RWPE2 (cell line): ENCODE measurements at places on chromosomes 11 and 22.

DNA sequence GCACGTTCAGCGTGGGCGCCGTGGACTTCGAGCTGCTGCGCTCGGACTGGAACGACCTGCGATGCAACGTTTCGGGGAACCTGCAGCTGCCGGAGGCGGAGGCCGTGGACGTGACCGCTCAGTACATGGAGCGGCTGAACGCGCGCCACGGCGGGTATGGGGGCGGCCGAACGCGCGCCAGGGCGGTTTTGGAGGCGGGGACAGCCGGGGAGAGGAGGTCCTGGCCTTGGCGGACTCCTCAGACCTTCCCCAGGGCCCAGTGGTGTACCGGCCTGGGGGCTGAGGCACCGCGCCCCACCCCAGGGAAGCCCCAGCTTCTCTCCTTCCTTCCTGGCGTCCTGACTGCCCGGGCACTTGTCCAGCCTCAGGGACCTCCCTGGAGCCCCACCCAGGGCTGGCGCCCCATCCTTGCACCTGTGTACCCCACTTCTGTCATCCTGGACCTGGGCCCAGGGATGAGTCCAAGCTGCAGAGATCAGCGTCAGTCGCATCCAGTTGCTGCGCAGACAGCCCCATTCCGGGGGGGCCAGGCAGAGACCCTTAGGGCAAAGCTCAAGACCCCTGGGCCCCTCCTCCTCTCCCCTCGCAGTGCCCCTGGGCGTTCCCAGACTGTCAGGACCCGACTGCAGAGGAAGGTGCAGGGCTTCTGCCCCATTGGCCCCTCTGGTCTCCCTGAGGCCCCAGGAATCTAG lies 8.0 kb downstream of the B4GALNT4 start:
- DNase-seq, result no peak

- no peak for DNase-seq
Observed at GRCh38 chr11:96744697-96745096, 354.9 kb downstream of the JRKL start.

DNA sequence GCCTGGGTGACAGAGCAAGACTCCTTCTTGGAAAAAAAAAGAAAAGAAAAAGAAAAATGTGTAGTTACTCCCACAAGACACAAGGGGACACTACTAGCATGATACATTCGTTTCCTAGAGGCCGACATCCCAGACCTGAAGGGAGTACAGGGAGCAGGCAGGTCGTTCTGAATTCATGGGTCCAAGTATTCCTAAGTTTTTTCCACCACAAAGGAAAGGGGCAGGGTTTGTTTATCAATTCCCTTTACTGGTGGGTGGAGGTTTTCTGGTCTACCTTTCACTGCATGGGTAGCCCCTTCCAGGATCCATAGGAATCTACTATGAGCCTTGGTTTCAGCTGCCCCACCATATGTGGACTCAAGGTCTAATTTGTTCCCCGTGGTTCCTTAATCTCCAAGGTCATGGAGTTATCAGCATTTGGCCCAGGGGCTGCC lies 11.8 kb downstream of the TIGD3 start:
- DNase-seq, result no peak

DNA sequence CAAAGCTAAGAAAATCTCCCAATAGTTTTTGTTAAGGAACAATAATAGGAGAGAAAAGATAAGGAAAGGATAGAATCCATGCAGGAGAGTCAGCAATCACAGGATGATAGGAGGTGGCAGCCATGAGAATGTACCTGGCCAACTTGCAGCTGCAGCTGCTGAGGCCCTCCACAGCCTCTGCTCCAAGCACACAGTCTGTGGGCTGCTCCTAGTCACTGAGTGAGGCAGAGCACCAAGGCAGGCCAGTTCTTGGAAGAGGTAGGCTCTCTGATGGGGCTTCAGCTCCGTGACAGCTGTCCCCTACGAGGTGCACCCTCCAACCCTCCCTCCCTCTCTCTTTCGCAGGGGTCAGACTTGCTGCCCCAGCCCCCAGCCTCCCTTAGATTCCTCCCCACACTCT lies 5.5 kb upstream of the KCNJ1 start:
- no peak for DNase-seq

- no peak for DNase-seq
Observed at GRCh38 chr22:24937114-24937513, 9.4 kb downstream of the LHFPL7 start.

GRCh38 chr11:19806251-19806650 lies 93.6 kb downstream of the NAV2 start:
- DNase-seq, result no peak

- no peak for DNase-seq
Observed at GRCh38 chr11:105489446-105489845, 120.4 kb upstream of the GRIA4 start.

DNA sequence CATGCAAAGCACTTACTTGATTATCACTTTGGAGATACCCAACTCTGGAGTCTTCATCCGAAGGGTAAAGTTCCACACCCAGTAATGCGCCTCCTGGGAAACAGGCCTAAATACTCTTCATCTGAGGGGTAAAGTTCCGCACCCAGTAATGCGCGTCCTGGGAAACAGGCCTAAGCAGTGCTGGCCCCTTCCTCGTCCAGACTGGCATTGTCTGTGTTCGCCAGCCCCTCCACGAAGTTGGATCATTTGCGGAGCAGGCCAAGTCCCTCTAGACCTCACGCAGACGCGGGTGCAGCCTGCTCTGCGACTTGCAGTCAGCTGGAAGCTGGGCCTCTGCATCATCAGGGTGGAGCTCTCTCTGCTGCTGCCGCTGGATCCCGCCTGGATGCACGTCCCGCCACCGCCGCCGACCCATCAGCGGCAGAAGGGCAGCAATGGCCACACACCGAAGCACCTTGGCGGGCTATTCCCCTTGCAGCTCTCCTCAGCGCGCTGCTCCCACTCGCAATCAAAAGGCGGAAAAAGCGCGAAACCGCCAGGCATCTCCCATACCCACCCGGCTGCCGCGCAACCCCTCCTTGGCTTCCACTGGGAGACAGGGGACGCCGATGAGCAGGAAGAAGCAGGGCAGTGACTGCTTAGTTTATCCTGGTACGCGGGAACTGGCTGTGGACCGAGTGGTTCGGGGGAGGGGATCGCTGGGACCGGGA lies 34.1 kb upstream of the GLYATL1 start:
- no peak for DNase-seq

DNA sequence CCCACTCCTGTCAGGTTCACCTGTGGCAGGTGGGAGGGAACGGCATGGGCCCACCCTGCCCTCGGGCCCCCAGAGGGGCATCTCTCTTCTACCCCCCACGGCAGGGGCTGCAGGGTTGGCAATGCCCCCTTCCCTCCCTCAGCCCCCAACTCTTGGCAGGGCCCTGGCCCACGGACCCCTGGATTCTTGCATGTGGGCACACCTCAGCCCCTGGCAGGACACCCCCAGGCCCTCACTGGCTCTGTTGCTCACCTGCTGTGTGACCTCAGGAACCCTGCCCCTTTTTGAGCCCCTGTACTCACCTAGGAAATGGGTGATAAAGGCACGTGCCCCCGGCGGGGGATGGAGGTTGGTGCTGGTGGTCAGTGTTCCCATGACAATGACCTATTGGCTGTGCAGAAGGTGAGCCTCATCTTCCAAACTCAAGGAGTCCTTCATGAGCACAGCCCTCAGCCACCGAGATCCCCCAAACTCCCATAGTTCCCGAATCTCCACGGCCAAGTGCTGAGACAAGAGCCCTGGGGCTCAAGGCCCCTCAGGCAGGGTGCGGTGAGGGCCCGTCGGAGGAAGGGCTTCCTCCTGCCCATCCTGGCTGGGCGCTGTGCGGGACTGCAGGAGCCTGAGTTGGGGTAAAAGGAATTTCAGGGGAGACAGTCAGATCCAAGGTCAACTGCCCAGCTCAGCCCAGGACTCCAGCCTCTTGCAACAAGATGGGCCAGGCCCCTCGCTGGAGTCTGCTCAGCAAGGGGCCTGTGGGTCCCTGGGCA lies 198.2 kb downstream of the IGLL1 start:
- DNase-seq, result no peak

DNA sequence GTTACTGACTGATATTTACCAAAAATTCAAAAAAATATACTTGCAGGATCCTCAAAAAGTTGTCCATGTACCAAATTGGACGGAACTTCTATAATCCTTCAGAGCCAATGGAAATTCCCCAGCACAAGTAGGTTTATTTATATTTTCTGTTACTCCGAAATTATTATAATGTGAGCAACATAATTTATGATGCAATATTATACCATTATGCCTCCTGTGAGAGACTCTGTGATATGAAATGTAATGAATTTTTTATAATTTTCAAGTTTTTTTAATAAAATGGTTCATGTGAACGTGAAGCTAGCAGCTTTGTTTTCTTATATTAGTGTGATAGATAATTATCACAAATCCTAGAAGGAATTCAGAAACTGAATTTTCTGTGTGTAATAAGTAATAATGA lies 18.2 kb downstream of the PIWIL4 start:
- DNase-seq, result no peak

- DNase-seq, result no peak
Observed at GRCh38 chr22:25202290-25202921, 2.7 kb downstream of the CRYBB3 start.

DNA sequence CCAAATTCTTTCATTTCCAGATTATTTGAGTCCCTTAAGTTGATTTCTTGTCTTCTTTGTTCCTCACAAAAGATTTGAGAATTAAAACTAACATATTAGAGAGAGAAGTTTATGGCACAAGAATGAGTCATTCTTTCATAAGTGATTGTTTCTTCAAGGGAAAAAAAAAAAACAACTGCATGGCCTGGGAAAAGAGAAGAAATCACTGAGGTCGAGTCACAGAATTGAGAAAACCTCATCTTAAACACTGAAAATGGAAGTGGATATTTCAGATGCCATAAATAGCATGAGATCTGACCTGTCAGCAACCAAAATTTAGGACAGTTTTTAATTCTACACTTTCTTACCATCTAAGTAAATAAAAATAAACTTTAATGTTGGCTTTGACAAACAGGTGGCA lies 87.2 kb downstream of the CWF19L2 start:
- DNase-seq, result no peak

- no peak for DNase-seq
Observed at GRCh38 chr11:117614728-117615127, 182.3 kb downstream of the DSCAML1 start.

- DNase-seq, result no peak
Observed at GRCh38 chr11:108718466-108718865, 53.6 kb downstream of the DDX10 start.

- DNase-seq, result no peak
Observed at GRCh38 chr11:2118677-2119076, 20.5 kb downstream of the IGF2 start.

GRCh38 chr11:63769042-63769713 lies 603 bp upstream of the ZFTA start:
- peak; percentile 60 for DNase-seq

DNA sequence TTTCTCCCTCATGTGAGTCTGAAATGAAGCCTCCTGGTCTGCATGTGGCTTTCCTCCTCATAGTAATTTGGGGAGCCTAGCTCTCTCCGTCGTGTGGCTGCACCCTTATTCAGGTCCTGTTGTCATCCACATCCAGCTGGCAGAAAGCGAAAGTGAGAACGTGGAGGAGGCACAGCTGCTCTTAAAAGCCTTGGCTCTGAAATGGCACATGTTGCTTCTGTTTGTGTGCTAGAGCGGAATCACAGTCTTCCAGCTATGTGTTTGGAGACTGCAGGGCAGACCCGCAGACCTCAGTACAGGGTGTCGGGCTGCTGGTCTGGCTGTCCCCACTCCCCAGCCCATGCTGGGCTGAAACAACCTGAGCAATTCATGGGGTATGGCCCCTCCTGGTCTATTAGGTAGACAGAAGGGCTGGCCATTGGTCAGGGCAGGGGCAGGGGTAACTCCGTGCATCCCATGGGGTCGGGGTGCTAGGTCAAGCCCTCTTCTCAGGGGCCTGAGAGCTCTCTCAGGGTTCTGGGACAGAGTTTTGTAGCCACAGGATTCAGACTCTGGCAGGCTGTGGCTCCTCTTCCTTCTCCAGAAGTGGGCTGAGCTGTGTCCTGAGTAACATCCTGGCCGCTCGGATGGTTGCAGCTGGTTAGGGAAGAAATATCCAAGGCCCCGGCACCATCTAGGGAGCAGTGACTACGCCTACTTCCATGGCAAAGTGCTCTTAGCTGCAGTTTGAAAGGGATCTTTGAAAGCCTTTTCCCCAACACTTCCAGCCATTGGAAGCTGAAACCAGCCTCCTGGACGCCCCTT lies 50.6 kb downstream of the C11orf96 start:
- DNase-seq, result no peak

DNA sequence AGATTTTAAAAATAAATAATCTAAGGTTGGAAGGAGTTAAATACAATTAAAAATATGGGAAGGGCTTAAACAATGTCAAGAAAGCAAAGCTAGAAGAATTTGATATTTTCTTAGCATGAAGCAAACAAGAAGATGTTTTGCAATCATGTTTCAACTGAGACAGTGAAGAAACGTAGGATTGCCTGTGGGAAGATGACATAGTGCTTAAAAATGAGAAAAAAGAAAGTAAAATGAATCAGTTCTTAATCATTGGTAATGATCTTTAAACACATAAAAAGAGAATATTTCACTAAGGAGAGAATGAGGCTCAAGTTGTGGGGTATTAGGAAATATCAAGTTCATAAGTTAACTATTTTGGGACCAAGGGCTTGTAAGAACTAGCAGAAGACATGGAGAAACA lies 855.0 kb downstream of the METTL15 start:
- no peak for DNase-seq

- DNase-seq, result no peak
Observed at GRCh38 chr22:44084044-44084772, 60.1 kb downstream of the PARVB start.

GRCh38 chr11:35313066-35313759 lies 106.1 kb downstream of the SLC1A2 start:
- no peak for DNase-seq

- DNase-seq, result no peak
Observed at GRCh38 chr11:111352935-111353710, 26.0 kb downstream of the POU2AF1 start.

DNA sequence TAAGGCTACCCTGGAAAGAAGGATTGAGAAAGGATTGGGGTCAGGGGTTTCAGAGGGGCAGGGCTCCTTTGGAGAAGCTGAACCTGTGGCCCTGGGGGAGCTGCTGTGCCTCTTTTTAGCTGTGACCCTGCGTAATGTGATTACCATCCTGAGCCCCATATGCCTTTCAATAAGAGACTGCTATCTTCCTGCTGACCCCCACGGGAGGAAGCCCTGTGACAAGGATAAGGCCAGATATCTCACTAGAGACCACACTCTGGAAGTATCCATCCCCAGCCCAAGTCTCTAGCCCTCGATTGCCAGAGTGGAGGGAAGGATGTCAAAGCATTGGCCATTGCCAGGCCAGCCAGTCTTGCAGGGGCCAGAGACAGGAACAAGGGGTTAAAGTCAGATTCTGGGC lies 4.8 kb upstream of the SLC39A13 start:
- no peak for DNase-seq

DNA sequence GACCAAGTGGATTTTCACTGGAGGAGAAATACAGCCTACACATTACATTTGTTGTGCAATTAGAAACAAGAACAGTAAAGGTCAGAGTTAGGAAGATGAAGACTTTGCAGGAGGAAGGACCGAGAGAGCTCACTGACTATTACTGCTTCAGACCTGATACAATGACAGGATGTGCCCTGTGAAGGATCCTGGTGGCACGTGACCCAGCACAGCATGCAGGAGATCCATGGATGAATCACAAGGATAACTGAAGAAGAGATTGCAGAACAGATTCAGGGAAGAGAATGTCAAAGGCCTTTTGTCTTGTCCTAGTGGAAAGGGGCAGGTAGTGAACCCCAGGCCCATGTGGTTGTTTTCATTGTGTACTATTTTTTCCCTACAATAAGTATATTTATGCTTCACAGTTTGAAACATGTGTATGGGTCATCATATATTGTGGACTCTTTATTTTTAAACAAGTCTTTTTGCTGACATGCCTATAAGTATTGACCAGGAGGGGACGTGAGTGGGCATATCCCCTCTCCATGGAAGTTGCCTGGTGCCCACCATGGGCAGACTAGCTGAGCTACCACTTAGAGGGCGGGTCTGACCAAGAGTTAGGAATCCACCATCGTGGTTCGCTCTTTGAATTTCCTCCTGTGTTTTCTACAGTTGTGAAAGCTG lies 44.3 kb downstream of the RASSF10 start:
- no peak for DNase-seq
